Kidney glomerular epithelial cell (primary cell): ENCODE measurements at places on chromosomes 16 and 17.
A peak's percentile ranks its signal among the peaks of the same experiment; 100 is the strongest.

DNA sequence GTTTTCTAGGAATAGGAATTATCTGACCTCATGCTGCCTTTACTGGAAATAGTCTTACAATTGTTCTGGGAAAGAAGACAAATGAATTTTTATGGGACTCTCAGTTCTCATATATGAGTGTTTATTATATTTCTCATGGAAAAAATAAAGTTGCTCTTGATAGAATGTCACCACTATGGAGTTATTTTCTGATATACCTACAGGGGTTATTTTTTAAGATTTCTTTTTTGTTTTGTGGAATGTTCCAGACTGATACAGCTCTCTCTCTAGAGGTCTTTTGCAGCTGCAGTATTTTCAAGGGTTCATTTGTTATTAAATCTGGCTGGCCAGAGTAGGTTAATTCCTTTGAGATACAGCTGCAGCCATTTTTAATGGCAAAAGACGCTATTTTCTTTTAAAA, 100.7 kb downstream of the ABCA8 start:
- DNase-seq = no peak

- DNase-seq = peak; percentile 26
Measured at GRCh38 chr16:31874366-31875111, 932 bp downstream of the ZNF267 start.

GRCh38 chr16:4713663-4714501, 20.2 kb downstream of the ANKS3 start:
- DNase-seq = no peak

- DNase-seq = no peak
Measured at GRCh38 chr17:50559674-50560184, 786 bp upstream of the CACNA1G start.

DNA sequence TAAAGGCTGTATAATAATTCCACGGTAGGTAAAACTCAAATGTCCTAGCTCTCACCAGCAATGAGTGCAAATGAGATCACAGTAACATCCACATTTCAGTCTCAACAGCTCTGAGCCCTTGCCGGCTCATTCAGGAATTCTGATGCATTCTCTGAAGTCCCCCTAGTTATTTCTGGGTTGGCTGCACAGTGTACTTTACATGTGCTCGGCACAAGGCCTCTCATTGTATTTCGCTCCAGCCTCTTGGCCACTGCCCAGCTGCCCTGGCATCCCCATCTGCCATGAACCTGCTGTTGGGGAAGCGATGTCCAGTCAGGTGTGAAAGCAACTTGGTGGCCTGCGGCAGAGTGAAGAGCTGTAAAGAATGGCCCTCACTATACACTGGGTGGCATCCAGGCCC, 14.3 kb downstream of the PRCD start:
- peak; percentile 29 for DNase-seq

- peak; percentile 33 for DNase-seq
Measured at GRCh38 chr17:49556223-49556943, 19.3 kb upstream of the NXPH3 start.

DNA sequence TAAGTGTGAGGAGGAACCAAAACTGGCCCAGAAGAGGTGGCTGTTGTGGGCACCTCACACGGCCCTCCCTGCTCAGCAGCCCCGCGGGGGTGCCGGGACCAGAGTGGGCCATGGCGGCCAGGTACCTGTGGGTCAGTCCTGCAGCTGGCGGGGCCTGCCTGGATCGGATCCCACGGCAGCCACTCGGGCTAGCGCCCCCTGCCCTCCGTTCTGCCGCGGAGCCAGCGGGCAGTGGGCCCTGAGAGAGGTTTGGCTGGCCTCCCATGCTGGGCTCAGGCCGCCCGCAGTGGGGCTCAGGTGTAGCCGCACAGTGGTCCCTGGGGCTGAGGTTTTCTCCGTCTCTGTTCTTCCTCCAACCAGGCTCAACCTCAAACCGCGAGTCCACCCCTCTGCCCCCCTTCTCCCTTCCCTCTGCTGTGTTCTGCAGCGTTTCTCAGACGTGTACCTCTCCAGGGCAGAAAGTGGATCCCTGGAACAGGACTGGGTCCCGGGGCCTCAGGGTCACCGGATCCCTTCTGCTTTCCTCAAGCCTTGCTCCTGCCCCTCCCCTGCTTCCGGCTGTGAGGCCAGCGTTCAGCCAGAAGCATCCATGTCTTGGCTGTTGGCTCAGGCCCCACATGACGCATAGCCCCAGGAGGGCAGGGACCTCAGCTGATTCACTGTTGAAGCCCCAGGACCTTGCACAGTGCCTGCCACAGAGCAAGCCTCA, 28.6 kb upstream of the ITGA3 start:
- DNase-seq = peak; percentile 83

DNA sequence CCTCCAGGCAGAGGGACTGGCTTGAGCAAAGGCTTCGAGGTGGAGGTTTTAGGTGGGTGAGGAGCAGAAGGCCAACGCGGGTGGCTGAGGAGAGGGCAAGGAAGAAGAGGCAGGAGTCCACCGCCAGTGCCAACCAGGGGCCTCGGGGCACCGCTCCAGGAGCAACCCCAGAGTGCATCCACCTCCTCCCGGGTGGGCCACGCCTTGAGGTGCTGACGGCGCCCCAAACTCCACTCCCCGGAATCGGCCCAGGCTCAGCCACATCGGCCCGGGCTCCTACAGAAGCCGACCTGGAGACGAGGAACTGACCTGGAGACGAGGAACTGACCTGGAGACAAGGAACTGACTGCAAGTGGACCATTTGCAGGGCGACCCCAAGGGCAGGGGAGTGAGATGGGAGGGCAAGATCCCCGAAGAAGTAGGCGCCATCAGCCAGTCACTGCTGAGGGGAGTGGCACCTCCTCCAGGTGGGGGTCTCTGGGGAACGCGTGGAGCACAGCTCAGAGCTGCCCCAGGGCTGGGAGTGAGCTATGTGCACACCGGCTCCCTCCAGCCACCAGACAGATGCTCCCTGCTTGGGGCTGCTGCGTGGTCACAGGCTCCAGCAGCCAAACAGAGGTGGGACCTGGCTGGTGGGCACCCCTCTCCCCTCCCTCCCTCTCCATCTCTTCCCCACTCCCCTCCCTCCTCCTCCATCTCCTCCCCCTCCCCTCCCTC, 29.2 kb upstream of the CBFA2T3 start:
- no peak for DNase-seq

DNA sequence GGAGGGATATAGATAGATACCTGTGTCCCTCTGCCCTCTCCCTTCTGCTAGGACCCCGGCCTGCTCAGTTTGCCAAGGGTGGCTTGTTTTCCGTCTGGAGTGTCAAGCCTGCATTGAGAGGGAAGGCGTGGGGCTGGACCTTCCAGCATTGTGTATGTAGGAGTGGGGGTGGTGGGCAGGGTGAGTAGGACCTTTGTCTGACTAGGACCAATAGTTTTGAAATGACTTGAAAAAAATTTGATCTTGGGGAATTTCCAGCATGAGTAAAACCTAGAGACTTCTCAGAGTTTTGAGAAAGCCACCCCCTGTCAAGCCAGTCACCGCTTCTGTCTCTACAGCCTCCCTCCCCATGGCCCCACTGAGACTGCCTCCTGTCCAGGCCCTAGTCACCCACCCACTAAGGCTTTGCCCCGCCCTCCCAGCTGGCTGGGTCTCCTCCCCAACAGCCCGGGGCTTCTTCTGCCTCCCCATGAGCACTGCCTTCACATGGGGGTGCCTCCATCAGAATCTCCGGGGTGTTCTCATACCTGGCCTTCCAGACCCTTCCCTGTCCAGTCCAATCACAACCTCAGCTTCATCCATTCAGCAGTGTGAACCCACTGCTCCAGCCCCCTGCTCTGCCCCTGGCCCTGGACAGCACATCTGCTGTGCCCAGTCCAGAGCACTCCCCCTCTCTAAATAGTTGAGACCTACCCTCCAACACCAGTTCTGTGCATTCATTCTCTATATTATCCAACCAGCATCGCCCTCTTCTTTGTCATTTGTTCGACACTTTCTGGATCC, 207.0 kb downstream of the MSI2 start:
- peak; percentile 81 for DNase-seq

DNA sequence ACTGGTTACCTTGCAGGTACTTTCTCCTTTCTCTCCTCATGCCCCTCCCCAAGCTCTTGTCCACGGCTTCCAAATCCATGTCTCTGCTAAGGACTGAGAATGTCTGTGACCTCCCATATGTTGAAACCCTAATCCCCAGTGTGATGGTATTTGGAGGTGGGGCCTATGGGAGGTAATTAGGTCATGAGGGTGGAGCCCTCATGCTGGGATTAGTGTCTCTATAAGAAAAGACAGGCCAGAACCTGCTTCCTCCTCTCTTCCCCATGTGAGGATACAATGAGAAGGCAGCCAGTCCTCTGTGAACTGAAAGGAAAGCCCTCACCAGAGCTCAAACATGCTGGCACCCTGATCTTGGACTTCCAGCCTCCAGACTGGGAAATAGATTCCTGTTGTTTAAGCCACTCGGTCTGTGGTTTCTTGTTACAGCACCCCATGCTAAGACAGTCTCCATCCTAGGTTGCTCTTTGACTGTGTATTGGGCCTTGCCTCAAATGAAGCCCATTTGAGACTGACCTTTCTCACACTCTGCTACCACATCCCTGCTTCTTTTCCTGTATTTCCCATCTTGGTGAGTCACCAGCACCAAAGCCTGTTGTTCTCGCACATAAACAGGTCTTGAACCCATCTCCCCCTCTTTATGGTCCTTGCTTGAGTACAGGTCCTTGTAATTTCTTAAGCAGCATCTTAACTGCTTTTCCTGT, 135.0 kb downstream of the CDK5R1 start:
- DNase-seq = no peak

GRCh38 chr17:2102931-2103809, 48.3 kb downstream of the HIC1 start:
- no peak for DNase-seq

GRCh38 chr16:3026003-3026378, 2.2 kb downstream of the THOC6 start:
- no peak for DNase-seq

DNA sequence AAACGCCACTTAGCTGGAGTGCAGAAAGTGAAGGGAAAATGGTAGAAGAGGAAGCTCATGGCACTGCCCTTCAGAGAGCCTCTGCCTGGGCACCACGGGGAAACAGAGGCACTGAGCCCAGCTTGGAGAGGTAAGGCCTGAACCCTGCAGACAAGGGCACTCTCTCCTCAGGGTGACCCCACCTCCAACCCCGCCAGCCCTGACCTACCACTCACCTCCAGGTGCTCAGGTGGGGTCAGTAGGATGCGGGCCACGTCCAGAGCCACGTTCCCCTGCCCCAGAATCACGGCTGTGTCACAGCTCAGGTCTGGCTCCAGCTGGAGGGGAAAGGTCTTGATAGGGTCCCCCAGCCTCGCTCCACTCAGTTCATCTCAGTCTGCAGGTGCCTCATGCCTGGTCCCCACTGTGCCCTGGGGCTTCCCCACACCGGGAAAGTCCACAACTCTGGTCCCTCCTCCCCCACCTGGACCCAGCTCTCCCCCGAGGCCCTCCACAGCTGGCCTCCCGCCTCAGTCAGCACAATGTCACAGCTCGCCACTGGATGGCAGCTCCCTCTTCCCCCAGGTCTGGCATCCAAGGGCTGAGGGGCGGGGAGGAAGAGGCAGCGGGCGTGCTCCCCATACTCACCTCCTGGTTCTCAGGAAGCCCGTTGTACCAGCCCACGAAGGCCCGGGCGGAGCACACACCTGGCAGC, 6.0 kb upstream of the GRIN2C start:
- DNase-seq = no peak

GRCh38 chr17:51004249-51004648, 116.4 kb downstream of the SPAG9 start:
- DNase-seq = no peak
